ENCODE measurements at places on chromosomes 16 and 17.
A peak's percentile ranks its signal among the peaks of the same experiment; 100 is the strongest.

DNA sequence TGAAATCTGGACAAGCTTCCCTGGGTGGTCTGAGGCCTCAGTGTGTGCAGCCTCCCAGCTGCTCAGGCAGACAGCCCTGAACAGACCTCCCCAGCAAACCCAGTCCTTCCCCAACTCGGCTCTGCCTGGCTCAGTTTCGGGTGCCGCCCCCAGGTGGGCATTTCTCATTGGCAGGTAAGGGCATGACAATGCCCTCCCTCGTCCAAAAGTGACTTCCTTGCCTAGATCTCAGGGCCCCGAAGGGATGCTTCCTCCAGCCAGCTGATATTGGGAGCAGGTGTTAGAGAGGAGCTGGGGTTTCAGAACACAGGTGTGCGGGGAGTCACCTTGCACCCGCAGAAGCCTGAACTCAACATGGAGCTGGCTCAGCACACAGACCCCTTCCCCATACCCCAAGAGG, 3.8 kb upstream of the PPL start:
- no peak for DNase-seq

DNA sequence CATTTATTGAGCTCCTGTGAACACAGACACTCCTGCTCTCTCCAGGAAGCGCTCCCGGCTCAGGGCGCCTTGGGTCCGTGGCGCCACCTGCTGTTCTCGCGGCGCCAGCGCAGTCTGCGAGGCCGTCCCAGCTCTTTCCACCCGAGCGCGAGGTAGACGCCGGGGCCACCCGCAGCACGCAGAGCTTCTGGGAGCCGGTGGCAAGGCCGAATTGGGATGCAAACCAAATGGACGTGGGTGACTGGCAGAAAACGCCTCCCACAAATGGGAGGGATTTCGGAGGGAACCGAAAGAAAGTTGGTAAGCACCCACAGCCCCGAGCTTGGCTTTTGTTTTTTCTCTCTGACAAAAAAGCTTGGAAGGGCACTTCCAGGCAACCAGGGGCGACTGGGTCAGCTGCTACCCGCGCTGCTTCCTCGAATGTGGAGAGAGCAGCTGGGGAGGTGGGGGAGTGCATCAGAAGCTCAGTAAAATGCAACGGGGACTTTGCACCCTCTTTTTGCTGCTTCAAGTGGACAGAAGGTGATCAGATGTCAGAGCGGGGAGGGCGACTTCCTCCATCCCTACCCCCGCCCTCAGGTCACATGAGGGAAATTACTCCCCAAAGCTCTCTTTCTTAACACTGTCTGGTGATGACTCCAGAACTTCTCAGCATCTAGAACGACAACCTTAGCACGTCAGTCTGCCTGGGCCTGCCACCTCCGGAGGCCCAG, 13.5 kb upstream of the N4BP1 start:
- peak; percentile 35 for DNase-seq

DNA sequence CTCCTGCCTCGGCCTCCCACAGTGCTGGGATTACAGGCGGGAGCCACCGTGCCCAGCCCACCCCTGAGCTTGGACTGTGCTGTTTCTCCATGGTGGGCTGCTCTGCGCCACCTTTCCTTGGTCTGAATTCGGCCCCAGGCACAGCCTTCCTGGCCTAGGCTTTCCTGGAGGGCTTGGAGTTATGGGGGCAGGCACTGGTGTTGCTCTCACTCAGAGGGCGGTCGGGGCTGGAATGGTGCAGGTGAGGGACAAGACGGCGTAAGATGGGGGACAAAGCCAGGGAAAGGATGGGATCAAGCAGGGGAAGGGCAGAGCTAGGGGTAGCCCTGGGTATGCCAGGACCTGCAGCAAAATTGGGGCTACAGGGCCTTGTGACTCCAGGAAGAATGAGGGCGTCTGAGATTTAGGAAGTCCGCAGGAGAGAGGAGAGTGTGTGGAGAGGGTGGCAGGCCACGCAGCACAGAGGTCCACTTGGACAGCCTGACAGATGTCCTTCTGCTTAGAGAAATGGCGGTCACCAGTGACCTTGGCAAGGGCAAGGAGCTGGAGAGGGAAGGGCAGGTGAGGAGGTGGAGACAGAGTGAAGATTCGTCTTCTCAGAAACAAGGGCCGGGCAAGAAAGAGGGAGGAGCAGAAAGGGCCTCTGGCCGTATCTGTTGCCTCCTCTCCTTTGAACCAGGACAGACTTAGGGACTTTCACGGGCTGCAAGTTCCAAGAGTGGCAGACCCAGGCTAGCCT, 1.6 kb upstream of the ATP6V0C start:
- DNase-seq: no peak

GRCh38 chr16:71230122-71230845, at the start of gene HYDIN:
Gene HYDIN, minus strand, starts transcription at chr16:71230722. Its CDS starts 43,827 bp downstream, at chr16:71186895.
- DNase-seq: no peak

DNA sequence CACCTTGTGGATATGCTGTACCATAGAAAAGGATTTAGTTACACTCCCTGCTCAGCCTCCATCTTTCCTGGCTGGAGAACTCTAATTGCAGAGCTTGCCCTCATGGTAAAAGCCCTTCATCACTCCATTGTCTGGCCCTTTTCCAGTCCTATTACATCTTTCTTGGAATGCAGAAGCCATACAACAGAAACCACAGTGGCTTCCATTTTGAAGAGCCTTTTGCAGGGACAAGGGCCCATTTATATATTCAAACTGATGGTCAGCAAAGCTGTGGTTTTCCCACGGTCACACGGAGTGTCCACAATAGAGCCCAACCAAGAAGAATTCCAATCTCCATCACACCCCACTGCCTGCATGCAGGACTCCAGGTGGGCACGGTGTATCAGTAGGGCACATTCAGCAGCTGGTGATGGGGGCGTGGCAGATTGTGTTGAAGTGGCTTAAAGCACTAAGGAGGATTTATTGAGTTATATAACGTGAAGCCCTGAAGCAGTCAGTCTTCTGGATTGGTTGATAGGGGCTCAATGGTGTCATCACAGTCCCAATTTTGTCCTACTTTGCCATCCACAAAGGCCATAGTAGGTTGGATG, 20.3 kb downstream of the COPRS start:
- no peak for DNase-seq

GRCh38 chr17:63916566-63917185, 2.0 kb downstream of the GH1 start:
- DNase-seq: no peak

DNA sequence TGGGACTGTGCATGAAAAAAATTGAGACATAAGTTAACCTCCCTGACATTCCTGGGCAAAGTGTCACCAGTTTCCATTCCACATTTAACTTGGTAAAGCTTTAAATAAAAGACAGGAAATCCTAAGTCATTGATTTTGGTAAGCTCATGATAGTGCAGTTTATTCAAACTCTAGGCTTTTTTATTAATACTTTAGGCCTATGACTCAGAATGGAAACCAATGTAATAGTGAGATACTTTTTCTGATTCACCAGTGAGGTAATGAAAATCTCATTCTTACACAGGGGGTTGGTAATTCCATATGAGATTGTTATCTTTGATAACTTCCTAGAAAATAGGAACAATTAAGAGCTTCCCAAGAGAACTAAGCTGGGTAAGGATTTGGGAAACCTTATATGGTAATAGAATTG, 91.1 kb downstream of the NLK start:
- DNase-seq: no peak

GRCh38 chr16:22191532-22192260, 14.4 kb upstream of the EEF2K start:
- no peak for DNase-seq

DNA sequence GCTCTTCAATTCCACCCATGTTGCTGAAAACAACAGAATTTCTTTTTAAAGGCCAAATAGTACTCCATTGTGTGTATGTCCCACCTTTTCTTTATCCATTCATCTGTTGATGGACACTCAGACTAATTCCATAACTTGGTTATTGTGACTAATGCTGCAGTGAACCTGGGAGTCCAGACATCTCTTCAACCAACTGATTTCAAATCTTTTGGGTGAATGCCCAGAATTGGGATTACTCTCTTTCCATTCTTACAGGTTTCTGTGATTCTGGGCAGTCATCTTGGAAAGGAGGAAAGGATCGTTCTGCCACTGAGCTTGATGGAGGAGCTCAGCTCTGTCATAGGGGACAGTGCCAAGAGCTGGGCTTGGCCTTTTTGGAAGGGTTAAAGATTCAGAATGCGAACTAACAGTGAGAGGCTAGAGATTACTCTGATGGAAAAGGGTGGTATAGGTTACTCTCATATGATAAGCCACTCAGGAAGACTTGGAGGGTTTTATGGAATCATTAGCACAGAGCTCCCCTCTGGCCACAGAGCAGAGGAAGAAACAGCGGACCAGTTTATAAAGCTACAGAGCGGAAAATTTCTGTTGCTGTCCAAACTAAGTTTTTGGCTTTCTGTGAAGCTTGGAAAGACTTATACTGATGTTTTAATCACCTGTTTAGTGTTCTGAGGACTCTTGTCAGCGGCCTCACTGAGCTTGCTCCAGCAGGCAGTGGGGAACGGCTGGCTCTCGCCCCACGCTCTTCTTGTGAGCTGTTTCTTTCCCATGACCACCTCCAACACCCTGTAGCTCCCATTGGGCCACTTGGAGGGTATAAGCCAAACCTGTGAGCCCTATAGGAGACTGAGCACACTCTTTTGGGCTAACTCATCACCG, 48.3 kb downstream of the HIC1 start:
- no peak for DNase-seq

GRCh38 chr17:60599620-60600489, at the start of gene PPM1D:
Gene PPM1D, plus strand, starts transcription at chr17:60600193. Its CDS starts 222 bp downstream, at chr17:60600415.
- DNase-seq: peak; percentile 95

DNA sequence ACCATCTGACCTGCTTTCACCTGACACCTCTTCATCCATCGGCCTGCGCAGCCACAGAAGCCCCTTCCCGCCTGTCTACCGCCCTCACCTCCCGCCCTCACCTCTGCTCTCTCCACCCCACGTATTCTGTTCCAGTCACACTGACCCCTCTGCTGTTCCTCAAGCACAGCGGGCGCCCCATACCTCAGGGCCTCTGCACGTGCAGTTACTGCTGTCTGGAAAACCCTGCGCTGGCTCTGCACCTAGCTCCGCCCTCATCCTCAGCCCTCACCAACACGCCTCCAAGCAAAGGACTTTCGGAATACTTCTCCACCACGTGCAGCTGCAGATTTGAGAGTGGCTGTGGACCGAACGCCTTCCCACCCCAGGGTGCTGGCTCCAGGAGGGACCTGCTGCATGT, 24.6 kb upstream of the PABPN1L start:
- no peak for DNase-seq

- DNase-seq: no peak
Measured at GRCh38 chr16:83046664-83047063, 419.9 kb downstream of the CDH13 start.

DNA sequence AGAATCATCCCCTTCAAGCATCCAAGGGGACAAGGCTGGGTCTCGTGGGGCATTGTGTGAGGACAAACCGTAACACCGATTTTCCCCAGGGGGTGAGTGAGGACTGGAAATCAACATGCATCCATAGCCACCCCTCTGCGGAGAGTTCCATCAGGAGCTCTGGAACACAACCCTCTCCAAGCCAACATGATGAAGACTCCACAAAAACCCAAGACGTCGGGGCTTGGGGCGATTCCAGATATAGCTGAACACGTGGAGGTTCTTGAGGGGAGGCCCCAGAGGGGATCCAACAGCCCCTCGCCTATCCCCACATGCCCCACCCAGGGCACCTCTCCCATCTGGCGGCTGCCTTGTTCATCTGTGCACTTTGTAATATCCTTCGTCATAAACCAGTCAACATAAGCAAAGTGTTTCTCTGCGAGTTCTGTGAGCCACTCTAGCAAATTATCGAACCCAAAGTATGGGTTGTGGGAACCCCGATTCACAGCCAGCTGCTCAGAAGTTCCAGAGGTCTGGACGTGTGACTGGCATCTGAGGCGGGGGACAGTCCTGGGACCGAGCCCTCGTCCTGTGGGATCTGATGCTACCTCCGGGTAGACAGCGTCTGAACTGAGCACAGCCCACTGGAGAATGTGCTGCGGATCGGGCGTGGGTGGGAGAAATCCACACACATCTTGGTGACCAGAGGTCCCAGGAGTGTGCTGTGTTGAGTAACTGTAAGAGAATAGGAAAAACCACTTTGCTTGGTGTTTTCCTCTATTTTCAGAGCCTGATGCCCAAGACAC, 55.5 kb downstream of the RPH3AL start:
- no peak for DNase-seq

DNA sequence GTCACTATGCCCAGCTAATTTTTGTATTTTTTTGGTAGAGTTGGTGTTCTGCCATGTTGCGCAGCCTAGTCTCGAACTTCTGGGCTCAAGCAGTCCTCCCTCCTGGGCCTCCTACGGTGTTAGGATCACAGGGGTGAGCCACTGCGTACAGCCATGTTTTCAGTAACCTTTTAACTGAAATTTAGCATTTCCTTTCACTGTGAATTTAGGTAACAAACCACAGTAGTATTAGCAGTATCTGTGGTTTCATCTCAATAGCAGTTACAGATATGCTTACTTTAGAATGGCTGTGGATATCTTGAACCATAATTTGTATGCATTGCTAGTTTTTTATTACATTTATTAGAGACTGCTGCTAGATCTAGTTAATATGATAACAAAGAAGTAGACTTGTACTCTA, 4.3 kb upstream of the RANGRF start:
- DNase-seq: no peak

DNA sequence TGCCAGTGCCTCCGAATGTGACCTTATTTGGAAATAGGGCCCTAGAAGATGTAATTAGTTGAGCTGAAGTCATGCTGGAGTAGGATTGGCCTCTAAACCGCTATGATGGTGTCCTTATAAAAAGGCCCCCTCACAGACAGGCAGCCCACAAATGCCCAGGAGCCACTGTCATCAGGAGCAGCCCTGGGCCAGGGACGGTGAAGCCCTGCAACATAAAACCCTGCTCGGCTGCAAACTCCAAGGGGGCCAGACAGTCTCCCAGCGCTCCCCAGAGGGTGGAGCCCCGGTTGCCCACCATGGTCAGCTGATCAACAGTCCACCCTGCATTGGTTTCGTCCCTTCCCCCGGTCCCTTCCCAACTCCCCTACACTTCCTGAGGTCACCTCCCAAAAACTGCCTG, 351.7 kb downstream of the FOXL1 start:
- no peak for DNase-seq

DNA sequence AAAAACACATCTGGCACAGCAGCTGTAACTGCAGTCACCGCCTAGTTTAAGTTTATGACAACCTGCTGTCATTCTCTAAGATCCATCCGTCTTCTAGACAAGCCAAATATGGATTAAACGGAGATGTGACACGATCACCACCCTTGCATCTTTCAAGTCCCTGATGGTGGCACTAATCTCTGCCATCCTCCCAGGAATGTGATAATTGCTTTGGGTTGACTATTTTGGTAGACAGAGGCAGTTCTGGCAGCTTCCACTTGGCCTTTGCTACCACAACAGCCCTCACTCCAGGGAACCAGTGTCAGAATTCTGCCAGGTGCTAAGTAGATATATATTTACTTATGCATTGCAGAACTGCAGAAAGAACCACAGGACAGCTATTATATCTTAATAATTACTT, 81.3 kb downstream of the ADCY9 start:
- DNase-seq: no peak

GRCh38 chr17:63222655-63223054, 223.5 kb downstream of the CYB561 start:
- DNase-seq: no peak

- no peak for DNase-seq
Measured at GRCh38 chr16:46859719-46860152, 24.4 kb upstream of the GPT2 start.

Data from stimulated activated CD8-positive, alpha-beta memory T cell treated with anti-CD3 and anti-CD28 coated beads, Interleukin-7, amount 100 ng/mL, for 4 hours (primary cell).